ENCODE measurements at places on chromosomes 3 and 15. TPM values are rescaled to one million over a fixed set of nuclear protein-coding genes. Genes with fewer than 3 reads are reported as not detected.

The RAB6B gene
- total RNA-seq: 1.7 TPM

The SGO1 gene
- 3.1 TPM for total RNA-seq

The VWA5B2 gene
- 0.22 TPM for total RNA-seq

The RASGRP1 gene
- 9.2 TPM for total RNA-seq

The GPR27 gene
- total RNA-seq: 3.6 TPM

The KIAA1143 gene
- total RNA-seq: 7.5 TPM

The TRPM1 gene
- not detected for total RNA-seq

The GOLGA6A gene
- total RNA-seq: not detected

The IVD gene
- total RNA-seq: 42.2 TPM

The TICRR gene
- 11.2 TPM for total RNA-seq

The CADM2 gene
- 0.56 TPM for total RNA-seq

The GOLGA8O gene
- not detected for total RNA-seq

The MIX23 gene
- total RNA-seq: 18.3 TPM

The AKAP13 gene
- total RNA-seq: 79.0 TPM

The STAB1 gene
- total RNA-seq: 49.1 TPM

The REC114 gene
- total RNA-seq: not detected

The FBLN2 gene
- 12.3 TPM for total RNA-seq

The PLA2G4E gene
- 9.7 TPM for total RNA-seq

The MUSTN1 gene
- 5.7 TPM for total RNA-seq

The GLT8D1 gene
- 31.9 TPM for total RNA-seq

The PLSCR5 gene
- not detected for total RNA-seq

Data from esophagus squamous epithelium (tissue), 5 donors.